ENCODE measurements at places on chromosomes 3 and 15.

DNA sequence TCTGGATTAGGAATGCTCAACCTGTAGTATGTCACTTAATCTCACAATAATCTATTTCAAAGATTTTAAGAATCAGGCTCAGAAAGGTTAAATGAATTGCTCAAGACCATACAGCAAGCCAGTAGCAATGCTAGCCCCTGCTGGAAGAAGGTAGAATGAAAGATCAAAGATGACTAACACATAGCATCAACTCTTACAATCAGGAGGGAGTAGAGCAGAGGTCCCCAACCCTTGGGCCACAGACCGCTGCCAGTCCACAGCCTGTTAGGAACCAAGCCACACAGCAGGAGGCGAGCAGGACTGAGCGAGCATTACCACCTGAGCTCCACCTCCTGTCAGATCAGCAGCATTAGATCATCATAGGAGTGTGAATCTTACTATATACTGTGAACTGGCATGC is 15.5 kb upstream of the GATM start:
- no peak for DNase-seq

DNA sequence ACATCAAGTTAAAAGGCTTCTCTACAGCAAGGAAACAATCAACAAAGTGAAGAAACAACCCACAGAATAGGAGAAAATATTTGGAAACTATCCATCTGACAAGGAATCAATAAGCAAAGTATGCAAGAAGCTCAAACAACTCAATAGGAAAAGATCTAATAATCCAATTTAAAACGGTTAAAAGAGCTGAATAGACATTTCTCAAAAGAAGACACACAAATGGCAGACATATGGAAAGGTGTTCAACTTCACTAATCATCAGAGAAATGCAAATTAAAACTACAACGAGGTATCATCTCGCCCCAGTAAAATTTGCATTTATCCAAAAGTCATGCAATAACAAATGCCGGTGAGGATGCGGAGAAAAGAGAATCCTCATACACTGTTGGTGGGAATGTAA is 82.2 kb upstream of the NECTIN3 start:
- DNase-seq: no peak

DNA sequence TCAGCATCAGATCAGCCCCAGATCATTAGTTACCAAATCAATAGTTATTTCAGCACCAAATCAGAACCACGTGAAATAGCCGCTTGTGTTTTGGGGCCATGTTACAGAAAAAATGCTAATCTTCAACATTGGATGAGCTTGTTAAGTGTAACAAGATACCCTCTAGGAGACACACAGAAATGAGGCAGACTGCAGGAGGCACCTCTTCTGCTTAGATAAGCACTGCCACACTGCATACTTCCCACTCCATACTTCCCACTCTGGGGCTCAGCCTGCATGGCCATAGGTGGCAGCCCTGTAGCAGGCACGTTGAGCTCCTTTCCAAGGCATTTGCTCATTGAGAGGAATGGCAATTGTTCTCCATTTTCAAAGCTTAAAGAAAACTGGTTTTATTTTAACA is 73.3 kb downstream of the CHCHD6 start:
- DNase-seq: no peak

DNA sequence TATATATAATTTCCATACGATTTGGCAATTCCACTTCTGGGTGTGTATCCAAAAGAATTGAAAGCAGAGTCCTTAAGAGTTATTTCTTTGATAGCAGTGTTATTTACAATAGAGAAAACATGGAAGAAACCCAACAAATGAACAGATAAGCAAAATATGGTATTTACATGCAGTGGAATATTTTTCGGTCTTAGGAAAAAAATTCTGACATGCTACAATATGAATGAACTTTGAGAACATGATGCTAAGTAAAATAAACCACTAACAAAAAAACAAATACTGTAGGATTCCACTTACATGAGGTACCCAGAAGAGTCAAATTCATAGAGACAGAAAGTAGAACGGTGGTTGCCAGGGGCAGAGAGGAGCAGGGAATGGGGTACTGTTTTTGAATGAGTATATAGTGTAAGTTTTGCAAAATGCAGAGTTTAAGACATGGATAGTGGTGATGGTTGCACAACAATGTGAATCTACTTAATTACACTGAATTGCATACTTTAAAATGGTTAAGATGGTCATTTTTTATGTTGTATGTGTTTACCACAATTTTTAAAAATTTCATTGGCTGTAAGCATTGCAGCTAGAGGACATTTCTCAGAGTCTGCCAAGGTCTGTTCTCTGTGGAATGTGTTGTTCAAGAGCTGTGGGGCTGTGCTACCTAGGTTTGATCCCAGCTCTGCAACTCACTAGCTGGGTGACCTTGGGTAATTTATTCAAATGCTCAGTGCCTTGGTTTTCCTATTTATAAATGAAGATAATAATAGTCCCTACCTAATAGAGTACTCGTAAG is 122.1 kb downstream of the MEX3B start:
- DNase-seq: no peak

DNA sequence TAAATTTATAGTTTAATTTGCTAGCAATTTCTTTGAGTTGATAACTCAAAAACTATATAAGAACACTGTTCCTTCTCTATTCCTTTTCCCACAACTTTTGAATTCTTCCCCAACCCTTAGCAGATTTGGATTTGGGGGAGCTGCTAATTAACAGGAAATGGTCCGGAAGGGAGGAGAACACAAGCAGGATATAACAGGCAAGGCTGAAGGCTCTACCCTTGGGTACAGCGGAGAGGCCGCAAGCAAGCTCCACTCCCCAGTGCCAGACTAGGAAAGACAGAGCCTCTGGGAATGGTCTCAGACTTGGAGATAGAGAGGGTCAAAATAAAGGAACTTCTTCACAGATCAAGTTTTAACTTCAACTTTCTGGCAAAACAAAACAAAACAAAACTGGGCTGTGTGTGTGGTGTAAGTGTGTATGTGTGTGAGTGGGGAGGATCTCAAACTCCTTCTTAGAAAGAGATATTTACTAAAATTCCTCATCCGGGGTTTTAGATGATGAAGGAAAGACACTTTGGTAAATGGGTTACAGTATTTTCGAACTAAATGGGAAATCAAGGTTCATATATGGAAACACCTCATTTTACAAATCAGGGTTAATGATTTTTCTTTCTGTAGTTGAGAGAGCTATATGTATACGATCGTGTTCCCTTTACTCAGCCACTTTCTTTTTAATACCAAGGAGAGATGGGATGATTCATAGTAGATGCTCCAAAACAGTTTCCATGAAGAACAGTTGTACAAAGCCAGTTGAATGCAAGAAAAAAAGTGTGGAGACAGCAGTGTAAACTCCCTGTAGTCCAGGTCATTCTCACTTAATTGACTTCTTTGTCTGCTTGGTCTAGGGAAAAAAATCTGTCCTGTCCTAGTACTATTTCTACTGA is 161.1 kb downstream of the TP63 start:
- DNase-seq: no peak

GRCh38 chr3:152717252-152717651 is 117.7 kb upstream of the P2RY1 start:
- DNase-seq: no peak

DNA sequence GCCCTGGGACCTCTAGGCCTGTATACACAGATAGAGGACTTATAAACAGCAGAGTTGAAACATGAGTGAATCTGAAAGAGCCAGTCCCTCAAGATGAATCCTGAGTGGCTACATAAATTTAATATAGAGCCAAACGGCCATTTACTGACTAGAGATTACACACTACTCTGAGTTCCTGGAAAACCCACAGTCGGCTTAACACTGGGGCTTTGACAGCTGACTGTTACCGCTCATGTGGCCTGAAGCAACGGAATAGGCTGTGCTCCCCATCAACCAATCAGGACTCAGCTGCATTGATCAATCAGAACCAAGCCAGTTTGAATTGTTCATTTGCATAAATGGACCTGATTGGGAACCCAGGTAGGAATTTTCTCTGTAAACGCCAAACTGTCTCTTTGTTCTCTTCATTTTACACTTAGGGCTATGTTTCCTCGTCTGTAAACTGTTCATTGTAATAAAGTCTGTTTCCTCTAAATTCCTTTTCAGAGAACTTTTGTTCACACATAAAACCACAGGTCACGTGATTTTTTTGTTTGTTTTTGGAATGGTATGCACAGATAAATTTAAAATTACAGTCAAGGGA is 40.5 kb downstream of the CCNL1 start:
- no peak for DNase-seq

DNA sequence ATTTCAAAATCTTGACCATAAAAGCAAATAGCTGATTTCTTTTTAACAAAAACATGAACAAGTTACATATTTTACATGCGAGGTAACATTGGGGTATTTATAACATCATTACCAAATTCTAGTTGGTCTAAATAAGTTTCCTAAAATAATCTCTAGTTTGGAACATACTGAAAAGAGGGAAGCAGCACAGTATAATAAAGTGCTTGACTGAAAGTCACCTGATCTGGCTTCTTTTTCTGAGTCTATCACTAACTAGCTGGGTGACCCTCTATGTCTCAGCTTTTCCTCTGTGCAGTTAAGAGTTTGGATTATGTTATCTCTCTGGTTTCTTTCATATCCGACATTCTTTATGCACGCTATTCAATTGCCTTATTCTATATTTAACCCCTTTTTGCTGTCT is 19.8 kb upstream of the CNTN4 start:
- no peak for DNase-seq

DNA sequence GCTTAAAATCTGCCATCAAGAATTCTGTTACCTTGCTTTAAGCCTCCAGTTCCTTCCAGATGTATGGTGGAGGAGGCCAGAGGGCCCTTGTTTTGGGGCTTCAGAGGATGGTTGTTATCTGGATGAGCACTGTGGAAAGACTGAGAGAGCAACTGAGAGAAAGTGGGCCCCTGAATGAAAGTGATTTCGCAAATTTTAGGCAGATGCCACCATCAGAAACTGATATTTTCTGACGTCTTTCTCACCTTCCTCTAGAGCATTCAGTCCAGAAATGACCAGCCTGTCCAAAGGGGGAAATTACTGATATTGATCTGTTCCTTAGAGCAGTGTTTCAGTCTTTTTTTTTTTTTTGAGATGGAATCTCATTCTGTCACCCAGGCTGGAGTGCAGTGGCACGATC is 13.4 kb downstream of the B3GNT5 start:
- DNase-seq: no peak

DNA sequence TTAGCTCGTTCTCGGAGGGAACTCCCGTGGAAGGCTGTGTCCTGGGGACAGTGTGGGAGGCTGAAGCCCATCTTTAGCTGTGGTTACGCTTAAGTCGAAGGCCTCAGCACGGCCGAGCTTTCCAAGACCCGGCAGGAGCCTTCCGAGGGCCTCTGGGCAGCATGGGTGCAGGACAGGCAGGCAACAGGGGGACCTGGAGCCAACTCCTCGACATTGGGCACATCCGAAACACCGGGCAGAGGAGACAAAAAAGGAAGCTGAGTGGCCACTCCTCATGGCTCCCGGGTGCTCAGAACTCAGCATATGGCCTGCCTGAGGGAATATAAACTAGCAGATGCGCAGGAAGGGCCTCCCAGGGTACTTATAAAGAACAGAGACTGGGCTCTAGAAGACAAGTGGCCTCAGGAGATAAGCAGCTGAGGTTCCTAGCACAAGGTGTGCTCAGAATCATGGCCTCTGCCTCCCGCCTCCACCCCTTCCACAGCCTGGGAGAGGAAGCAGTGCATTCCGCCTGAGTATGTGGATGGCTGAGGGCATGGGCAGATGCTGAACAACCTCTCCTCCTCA is 34.1 kb downstream of the ABTB1 start:
- DNase-seq: no peak

GRCh38 chr3:65796676-65797075 is 242.0 kb downstream of the MAGI1 start:
- no peak for DNase-seq

DNA sequence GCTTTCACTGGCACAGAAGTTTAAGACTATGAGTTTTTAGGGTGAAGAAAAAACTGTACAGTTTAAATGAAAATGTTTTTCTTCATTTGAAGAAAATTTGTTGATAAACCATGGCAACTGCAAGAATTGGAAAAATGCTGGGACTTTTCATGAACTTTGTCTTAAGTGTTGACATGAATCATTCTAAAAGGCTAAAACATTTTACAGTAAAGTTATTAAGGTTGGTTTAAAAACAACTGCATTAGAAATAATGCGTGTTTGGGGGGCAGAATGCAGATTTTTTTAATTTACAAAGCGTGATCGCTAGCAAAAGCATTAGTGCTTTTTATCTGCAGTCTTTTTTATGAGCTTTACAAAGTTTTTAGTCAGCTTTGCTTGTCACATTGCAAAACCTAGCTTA is 601.9 kb upstream of the TGFBR2 start:
- no peak for DNase-seq

DNA sequence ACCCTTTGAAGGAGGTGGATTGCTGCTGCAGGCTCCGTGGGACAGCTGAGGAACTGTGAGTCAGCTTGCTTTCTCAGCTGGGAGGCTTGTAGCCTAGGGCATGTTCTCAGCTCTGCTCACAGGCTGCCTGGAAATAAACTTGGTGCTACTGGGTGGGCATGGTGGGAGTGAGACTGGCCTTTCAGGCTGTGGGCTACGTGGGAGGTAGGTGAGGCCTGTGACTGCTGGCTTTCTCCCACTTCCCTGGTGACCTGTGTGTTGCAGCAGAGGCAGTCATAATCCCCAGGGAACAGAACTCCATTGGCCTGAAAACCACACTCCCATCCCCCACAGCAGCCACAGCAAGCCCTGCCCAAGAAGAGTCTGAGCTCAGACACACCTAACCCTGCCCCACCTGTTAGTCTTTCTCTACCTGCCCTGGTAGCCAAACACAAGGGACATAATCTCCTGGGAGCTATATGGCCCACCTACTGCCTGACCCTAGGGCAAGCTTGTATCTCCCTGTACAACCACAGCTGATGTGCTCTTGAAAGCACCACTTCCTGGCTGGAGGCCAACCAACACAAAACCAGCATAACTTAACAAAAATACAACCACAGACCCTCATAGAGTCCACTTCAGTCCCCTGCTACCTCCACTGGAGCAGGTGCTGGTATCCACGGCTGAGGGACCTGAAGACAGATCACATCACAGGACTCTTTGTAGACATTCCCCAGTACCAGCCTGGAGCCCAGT is 236.5 kb downstream of the SQOR start:
- no peak for DNase-seq

GRCh38 chr3:189673535-189673934 is 42.3 kb downstream of the TP63 start:
- DNase-seq: no peak

DNA sequence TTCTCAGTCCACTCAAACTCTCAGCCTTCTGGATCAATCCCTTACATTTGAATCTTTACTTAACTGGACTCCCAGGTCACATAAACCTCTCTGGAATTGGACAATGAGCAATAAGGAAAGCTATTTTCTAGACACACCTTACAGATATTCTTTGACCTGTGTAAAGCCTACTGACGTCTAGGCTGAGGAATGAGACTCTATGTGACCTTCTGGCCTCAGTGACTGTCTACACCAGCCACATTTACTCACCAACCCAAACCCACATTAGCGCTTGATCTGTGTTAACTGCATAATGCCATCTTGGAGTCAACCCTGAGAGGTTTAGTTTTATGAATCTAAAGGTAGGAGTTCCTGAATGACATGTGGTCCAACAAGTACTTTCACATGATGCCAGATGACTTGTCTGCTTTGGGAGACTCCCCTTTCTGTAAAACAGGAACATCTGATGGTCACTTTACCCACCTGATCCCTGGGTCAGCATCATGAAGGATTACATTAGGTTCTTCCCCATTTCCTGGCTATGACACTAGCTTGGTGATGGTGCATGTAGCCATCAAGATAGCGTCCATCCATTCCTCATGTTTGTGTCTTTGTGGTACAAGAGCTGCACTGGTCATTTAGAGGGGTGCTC is 11.4 kb upstream of the COMMD2 start:
- DNase-seq: no peak
